ENCODE measurements at places on chromosomes 16 and 17. TPM values are rescaled to one million over a fixed set of nuclear protein-coding genes. Genes with fewer than 3 reads are reported as not detected.
A peak's percentile ranks its signal among the peaks of the same experiment; 100 is the strongest.

IL21R gene
- 0.09 TPM for total RNA-seq

- DNase-seq, result no peak
Observed at GRCh38 chr16:66227766-66228530, 138.5 kb upstream of the CDH5 start.

GRCh38 chr17:28370744-28371103 is 617 bp upstream of the VTN start:
- DNase-seq, result no peak

GRCh38 chr17:13273806-13274205 is 256.0 kb upstream of the ELAC2 start:
- DNase-seq, result no peak

- DNase-seq, result peak; percentile 74
Observed at GRCh38 chr17:2018716-2019510, 6.2 kb downstream of the RTN4RL1 start.

NGFR gene
- 28.9 TPM for total RNA-seq

DNA sequence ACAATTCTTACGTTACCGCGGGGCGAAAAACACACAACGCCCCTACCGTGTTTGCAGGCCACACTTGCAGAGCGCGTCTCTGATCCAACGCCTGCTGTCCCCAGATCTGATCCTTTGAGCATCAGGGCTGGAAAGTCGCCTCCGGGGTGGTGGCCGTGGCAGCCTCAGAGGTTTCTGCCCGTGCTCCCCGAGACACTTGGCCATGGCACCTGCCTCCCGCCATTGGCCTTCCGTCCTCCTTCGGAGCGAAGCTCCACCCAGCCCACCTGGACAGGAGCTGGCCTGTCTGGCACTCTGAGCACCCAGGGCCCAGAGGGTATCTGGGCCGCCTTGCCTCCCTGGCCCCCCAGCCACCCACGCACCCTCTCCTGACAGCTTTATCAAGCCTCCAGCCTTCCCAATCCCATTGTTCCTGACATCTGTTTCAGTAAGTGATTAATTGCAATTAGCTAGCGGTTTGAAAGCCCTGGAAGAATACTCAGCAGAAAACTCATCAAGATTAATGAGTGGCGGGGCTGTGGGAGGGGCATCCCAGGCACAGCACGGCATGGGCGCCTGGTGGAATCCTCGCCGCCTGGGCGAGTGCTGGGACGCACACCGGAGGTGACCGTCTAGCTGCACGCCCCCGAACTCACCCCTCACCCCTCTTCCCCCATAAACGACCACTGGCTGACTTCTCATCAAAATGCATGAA is 181.5 kb upstream of the GSE1 start:
- no peak for DNase-seq

DNA sequence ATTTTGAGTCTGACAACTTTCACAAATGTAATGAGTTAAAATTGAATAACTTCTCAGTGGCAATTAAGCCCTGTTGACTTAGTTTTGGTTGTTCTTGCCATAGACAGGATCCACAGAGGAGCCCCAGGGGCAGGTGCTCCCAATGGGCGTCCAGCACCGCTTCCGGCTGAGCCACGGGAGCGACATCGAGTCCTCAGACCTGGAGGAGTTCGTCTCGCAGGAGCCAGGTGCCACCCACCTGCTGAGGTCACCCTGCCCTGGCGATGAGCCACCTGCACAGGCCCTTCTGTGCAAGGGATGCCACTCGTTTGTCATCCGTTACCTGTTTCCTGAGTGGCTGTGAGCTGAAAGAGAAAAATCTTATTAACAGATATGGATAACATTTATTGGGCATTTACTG is 10.7 kb downstream of the CCDC40 start:
- no peak for DNase-seq

GRCh38 chr16:46884513-46885293 is 541 bp downstream of the GPT2 start:
- peak; percentile 22 for DNase-seq

DNA sequence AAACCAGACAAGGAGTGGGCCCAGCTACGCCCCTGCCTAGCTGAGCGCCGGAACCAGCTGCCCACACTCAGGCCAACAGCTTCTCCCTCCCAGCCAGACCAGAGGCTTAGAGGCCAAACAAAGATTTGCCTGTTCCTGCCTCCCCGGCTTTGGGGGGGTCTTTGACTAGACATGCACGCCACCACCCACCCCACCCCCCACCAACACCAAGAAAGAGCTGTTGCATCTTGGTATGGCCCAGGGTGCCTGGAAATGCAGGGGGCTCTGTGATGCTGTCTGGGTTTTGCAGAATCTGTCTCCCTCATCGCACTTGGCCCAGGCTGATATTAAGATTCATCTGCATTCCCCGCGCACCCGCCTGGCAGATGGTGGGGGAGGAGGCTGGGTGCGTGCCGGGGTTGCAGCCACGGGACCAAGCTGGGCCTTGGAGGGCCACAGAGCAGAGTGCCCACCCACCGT is 1.3 kb upstream of the NXPH3 start:
- DNase-seq, result peak; percentile 74

- DNase-seq, result no peak
Observed at GRCh38 chr17:66451188-66452149, 149.1 kb downstream of the PRKCA start.

CCDC200 gene
- total RNA-seq, result not detected

- DNase-seq, result no peak
Observed at GRCh38 chr16:29898135-29898803, 1.1 kb downstream of the SEZ6L2 start.

DNA sequence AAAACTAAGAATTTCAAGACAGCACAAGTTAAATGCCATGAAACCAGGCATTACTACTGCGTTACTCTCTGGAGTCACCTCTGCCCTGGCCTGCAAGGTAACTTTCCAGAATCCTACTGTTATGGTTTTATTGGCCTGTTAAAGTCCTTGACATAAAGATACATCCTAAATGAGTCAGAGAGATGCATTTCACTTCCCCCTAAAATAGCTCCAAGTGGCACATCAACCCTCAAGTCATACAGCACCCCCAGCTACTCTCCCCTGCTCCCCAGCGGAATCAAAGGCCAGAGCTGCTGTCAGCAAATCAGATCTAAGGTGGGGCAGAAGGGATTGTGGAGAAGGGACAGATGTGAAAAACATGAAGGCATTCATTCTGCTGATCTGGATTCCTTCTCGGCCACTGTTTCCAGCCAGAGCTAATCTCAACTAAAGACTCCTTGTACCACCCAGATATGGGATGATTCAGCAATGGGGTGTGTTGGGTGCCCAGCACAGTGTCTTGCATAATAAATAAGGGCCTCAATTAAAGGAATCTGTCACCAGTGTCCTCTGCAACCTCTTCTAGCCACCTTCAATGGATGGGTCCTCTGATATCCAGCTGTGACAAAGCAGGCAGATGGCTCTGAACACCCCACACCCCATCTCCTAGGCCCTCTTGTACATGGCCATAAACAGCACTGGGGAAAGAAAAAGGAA is 8.5 kb upstream of the CCL1 start:
- no peak for DNase-seq

DNAI2 gene
- 0.45 TPM for total RNA-seq

GRCh38 chr17:75853433-75853832 is 1.7 kb downstream of the WBP2 start:
- DNase-seq, result no peak

Measured in cerebellum (tissue), 4 donors.